Left lobe of liver (tissue), 2 donors: ENCODE measurements at places on chromosomes 2 and 18.

- no peak for DNase-seq
These were observed 862.0 kb upstream of the ID2 start for GRCh38 chr2:7819850-7820249.

DNA sequence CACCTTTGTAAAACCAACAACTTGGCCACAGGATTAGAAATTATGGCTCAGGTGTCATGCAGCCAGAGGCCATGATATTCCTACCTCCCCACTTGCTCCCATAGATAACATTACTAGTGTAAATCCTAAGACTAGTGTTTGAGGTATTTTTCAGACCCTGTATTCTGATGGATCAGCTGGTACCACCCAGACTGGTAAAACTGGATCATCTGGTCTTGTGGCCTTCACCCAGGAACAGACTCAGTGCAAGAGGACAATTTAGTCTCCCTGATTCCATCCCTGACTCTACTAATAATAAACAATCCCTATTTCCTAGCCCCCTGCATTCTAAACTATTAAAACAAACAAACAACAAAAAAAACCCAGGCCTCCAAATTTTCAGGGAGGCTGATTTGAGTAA, 121.0 kb downstream of the ALPK2 start:
- no peak for DNase-seq

DNA sequence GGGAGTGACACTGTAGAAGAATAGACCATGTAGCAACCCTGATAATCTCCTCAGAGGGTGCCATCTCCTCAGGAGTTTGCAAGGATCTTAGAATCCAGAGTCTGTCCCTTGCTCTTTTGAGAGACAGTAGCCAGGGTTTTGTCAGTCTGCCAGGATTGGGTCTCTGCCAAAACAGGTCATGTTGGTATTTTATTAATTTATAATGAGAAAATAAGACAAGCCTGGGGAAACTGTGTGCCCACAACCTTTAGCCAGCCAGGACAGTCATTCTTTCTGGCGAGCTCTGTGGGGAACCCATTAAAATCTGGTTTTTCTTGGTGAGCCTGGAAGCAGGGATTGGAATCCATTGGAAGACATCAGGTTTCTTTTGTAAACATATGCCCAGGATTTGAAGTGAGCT, 78.6 kb downstream of the PTPRM start:
- no peak for DNase-seq

GRCh38 chr2:14678761-14679160, 46.2 kb downstream of the LRATD1 start:
- no peak for DNase-seq

GRCh38 chr2:68121873-68122679, 35.6 kb upstream of the PNO1 start:
- DNase-seq = peak; percentile 83

- no peak for DNase-seq
These were observed 929.2 kb upstream of the SOX11 start for GRCh38 chr2:4762951-4763376.

DNA sequence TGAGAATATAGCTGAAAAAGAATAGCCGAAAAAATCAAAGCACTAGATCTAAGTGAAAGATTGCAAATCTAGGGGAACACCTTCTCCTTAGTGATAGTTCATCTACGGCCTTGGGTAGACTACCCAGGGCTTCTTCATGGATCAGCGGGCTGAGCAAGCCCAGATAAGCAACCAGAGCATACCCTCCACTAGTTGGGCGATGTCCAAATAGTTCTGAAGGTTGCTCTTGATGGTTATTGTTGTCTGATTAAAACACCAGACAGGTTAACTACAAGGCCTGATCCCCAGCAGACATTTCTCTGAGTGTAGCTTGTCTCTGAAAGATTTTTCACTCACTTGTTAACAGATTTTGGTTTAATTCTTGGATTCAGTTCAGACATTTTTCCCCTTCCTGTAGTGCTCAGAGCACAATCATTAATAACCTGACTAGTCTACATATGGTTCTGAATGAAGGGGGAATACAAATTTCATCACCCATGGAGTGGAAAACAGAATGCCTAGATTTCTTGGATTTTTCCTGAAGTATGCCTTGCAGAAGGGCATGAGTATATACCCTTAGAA, 99.6 kb downstream of the BABAM2 start:
- DNase-seq = no peak
